ENCODE measurements at places on chromosomes 2 and 18.

GRCh38 chr18:55400081-55400480 lies 187.9 kb downstream of the TCF4 start:
- DNase-seq = no peak

- no peak for DNase-seq
Observed at GRCh38 chr2:3617198-3617890, 22.4 kb downstream of the COLEC11 start.

DNA sequence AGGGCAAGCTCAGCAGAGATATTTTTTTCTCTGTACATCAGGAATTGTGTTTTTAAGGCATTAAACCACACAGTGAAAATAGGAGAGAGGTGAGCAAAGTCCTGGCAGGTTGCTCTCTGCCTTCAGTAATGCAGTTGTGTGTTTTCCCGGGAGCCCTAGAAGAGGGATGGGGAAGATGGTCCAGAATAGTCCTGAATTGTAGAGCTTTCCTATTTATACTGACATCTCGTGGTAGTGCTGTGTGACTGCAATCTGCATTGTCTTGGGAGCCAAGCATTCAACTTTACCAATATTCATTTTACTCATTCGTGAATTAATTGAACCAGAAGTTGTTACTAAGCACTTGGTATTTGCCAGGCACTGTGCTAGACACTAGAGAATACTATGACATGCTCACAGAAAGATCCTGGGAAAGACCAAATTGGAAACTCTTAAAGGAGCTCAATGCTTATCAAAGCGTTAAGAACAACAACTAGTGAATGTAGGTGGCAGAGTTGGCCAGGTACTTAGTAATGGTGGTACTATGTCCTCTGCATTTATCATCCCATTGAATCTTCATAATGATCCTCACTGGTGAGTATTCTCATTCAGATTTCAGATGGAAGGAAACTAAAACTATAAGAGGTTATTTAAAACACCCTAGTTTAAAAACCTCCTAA lies 214.6 kb downstream of the TRIB2 start:
- DNase-seq = no peak

- no peak for DNase-seq
Observed at GRCh38 chr2:125961739-125962138, 694.2 kb upstream of the GYPC start.

DNA sequence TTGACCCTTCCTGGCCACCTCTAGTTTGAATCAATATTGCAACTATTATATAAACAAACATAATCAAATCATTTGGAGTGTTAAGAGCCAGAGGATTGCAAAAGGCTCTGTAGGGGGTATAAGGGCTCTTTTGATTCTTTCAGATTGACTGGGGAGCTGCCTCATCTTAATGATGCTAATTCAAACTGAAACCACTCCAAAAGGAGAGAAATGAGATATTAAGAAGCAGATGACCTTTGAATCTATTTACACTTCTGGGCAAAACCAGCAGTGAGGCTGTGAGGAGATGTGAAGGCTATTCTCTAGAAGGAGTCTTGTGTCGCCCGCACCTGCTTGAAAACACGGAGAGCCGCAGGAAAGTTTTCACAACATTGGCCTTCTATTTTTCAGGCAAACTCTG lies 311.2 kb upstream of the CRIM1 start:
- DNase-seq = no peak
